ENCODE measurements at places on chromosomes 1 and 21. TPM values are rescaled to one million over a fixed set of nuclear protein-coding genes. Genes with fewer than 3 reads are reported as not detected.
A peak's percentile ranks its signal among the peaks of the same experiment; 100 is the strongest.

GRCh38 chr1:10340930-10341590 lies 57.8 kb upstream of the PGD start:
- no peak for DNase-seq
- no peak overlapping the region for H3K4me3 ChIP-seq
- H3K36me3 ChIP-seq = no peaks in the 10 kb centered on the region
- no peaks in the 10 kb centered on the region for H3K27me3 ChIP-seq

- H3K27ac ChIP-seq = no peak overlapping the region
- no peaks in the 10 kb centered on the region for H3K36me3 ChIP-seq
- H3K4me3 ChIP-seq = no peak overlapping the region
- no peaks in the 10 kb centered on the region for H3K4me1 ChIP-seq
- no peak for DNase-seq
Measured at GRCh38 chr1:60958001-60958400, 124.4 kb upstream of the NFIA start.

GRCh38 chr1:208683141-208683540 lies 439.0 kb upstream of the PLXNA2 start:
- H3K4me1 ChIP-seq = no peaks in the 10 kb centered on the region

Gene IL22RA1
- total RNA-seq = not detected

DNA sequence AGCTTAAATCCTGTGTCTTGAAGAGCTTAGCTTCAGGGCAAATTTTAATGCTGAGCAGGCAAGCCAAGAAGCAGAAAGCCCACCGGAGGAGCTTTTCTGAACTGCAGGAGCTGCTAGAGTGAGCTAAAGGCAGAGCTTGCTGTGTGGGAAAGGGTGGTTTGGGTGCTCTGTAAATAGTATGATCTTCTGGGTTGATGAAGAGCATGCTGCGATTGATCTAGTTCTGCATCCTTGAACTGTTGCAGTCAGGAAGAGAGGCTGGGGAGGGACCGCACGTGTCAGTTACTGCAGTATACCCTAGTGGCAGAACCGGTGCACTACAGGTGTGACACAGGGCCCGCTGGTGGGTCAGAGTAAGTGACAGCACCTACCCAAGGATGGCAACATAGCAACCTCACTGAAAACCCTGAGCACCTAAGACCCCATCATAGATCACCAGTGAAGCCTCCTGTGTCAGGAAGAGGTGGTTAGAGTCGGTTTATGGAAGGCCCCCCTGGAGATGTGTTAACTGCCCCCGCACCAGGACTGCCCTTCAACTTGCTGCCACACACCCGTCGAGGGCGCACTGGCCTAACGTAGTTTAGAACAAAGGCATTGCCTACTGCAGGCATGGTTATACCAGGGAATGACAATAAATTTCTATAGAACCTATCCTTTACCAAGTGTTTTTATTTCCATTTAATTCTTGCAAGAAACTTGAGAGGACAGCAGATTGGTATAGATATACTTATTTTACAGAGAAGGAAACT lies 146.0 kb upstream of the KIAA0040 start:
- no peak overlapping the region for H3K27ac ChIP-seq
- peaks cover 4% of the 10 kb centered on the region for H3K4me1 ChIP-seq
- H3K27me3 ChIP-seq = no peaks in the 10 kb centered on the region
- DNase-seq = peak; percentile 88

Gene KISS1
- total RNA-seq = not detected

DNA sequence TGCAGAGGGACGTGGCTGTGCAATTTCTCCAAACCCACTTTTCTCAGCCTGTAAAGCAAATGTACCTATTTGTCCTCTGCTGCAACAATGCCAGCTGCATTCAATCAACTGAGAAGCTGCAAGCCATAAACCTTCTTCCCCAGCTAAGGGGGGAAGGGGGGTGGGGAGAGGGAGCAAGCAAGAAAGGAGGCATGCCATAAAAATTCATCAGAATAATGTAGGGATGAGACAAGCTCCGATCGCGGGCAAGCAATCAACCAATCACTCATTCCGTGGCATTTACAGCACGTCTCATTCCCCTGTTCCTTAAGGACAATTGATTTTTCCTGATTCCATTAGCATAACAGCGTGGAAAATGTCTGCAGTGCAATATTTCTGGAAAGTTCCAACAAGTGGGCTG lies 144.8 kb downstream of the DMRTA2 start:
- H3K27ac ChIP-seq = no peak overlapping the region
- no peaks in the 10 kb centered on the region for H3K4me1 ChIP-seq
- H3K27me3 ChIP-seq = no peaks in the 10 kb centered on the region
- no peak overlapping the region for H3K4me3 ChIP-seq
- DNase-seq = no peak
- H3K36me3 ChIP-seq = no peaks in the 10 kb centered on the region

Gene RIPK4
- total RNA-seq = not detected

DNA sequence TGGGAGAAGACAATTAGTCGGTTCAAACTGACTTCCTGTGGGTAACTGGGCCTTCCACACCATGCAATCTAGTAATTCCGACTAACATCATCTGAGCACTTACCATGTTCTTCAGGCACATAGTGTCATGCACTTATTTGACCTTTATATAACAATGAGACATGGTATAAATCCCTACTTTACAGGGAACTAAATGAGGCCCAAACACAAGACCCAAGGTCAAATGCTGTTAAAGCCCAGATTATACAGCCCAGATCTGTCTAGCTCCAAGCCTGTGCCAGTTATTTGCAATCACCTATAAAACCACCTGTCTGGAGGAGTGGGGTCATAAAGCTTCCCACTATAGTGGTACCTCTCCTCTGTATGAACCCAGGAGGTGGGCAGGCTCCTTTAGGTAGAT lies 40.8 kb downstream of the JAK1 start:
- no peaks in the 10 kb centered on the region for H3K27me3 ChIP-seq
- no peaks in the 10 kb centered on the region for H3K36me3 ChIP-seq
- DNase-seq = no peak
- H3K4me1 ChIP-seq = peaks cover 11% of the 10 kb centered on the region

DNA sequence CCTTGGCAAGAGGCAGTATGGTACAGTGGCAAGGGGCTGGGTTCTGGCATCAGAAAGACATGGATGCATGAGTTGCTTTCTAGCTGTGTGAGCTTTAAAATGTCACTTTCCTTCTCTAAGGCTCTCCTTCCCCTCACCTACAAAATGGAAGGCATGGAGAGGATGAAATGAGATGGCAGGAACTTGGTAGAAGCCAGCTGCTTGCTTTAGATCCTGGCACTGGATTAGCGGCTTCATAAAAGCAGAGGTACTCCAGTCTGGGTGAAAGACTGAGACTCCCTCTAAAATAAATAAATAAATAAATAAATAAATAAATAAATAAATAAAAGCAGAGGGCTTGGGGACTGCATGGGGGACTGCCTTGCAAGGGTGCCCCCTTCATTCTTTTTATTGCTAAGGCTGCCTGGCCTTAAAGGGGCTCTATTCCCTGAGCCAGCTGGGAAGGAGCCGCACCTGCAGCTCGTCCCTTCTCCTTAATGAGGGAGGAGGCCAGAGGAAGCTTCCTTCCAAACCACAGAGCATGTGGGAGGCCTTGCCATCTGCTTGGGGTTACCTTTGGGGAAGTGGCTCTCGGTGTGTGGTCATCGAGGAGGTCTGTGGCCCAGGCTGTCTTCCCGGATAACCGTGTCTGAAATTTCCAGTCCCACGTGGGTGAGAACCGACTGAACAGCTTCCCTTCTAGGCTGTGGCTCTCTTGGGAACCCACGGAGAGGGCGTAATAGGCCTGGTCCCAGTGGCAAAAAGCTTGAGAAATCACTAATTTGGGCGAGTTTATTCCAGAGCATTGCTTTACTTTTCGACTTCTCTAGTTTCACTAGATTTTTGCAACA lies 2.0 kb upstream of the ATP13A2 start:
- no peaks in the 10 kb centered on the region for H3K36me3 ChIP-seq
- no peaks in the 10 kb centered on the region for H3K27me3 ChIP-seq
- no peak overlapping the region for H3K27ac ChIP-seq
- H3K4me3 ChIP-seq = no peak overlapping the region
- DNase-seq = no peak

DNA sequence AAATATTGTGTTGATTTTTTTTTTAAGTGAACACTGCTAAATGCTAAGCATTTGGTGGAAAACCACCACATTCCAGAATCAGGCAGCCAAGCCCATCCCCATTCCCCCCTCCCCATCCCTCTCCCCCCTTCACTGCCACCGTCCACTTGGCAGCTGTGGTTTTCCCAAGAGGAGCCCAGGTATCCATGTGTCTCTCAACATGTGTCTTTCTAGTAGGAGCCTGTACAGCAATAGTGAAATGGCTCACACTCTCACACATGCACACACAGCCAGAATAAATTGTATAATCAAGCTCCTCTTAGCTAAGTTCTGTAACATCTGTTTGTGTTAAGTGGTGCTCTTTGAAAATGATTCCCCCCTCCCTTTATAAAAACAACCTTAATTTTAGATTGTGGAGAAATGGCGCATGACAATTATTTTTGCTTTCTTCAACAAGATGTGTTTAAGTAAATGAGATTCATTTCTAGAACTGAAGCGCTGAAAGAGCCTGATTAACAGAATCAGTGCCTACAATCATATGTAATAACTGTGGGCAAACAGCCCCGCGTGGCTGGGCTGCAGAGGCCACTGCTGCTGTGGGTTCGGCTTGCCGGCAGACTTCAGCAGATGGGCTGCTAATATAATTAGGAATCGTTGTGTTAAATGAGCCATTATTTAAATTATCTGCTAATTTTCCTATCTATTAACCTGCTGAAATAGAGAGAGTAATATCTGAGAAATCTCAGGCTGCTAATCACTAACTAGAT lies 43.3 kb downstream of the BACE2 start:
- no peaks in the 10 kb centered on the region for H3K4me1 ChIP-seq
- H3K4me3 ChIP-seq = no peak overlapping the region
- H3K27ac ChIP-seq = no peak overlapping the region

GRCh38 chr1:30140566-30140965 lies 582.8 kb downstream of the MATN1 start:
- no peak overlapping the region for H3K27ac ChIP-seq
- no peaks in the 10 kb centered on the region for H3K36me3 ChIP-seq
- no peak overlapping the region for H3K4me3 ChIP-seq

DNA sequence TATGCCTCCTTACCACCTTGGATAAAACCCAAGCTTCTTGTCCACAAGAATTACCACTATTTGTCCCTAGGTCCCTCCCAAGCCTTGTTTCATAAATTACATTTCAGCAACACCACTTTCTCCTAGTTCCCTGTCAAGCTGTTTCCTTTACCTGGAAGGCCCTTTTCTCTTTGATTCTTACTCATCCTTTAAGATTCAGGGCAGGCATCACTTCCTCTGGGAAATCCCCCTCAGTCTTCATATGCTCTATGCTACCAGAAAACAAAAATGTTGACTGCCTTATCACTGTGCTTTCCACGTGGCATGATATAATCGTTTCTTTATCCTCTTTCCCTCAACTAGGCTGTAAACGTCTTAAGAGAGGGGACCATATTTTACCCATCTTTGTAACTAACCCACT lies 102.7 kb downstream of the LYST start:
- no peaks in the 10 kb centered on the region for H3K36me3 ChIP-seq
- no peaks in the 10 kb centered on the region for H3K27me3 ChIP-seq
- no peak overlapping the region for H3K4me3 ChIP-seq
- no peak for DNase-seq
- H3K4me1 ChIP-seq = no peaks in the 10 kb centered on the region

Gene GJA9
- not detected for total RNA-seq

GRCh38 chr1:210523830-210524229 lies 195.1 kb downstream of the HHAT start:
- H3K4me1 ChIP-seq = no peaks in the 10 kb centered on the region
- H3K36me3 ChIP-seq = no peaks in the 10 kb centered on the region
- H3K27me3 ChIP-seq = no peaks in the 10 kb centered on the region
- no peak overlapping the region for H3K4me3 ChIP-seq
- H3K27ac ChIP-seq = no peak overlapping the region

DNA sequence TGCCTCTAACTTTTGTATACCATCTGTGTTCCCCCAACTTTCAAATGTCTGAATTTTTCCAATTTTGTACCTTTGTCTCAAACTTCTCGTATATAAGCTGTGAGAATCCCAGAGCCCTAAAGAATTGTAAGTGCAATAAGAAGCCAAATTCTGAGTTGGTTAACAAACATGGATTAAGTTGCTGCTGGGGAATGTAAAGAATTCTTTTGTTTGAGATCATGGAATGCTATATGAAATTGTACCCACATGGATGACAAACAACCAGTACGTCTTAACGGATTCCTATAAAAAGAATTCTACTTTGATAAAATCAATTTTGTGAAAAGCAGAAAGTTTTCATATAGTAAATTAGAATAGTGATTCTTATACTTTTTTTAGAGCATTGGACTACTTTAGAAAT lies 72.4 kb upstream of the CYP2J2 start:
- no peaks in the 10 kb centered on the region for H3K27me3 ChIP-seq
- DNase-seq = no peak
- no peak overlapping the region for H3K4me3 ChIP-seq
- H3K36me3 ChIP-seq = no peaks in the 10 kb centered on the region

DNA sequence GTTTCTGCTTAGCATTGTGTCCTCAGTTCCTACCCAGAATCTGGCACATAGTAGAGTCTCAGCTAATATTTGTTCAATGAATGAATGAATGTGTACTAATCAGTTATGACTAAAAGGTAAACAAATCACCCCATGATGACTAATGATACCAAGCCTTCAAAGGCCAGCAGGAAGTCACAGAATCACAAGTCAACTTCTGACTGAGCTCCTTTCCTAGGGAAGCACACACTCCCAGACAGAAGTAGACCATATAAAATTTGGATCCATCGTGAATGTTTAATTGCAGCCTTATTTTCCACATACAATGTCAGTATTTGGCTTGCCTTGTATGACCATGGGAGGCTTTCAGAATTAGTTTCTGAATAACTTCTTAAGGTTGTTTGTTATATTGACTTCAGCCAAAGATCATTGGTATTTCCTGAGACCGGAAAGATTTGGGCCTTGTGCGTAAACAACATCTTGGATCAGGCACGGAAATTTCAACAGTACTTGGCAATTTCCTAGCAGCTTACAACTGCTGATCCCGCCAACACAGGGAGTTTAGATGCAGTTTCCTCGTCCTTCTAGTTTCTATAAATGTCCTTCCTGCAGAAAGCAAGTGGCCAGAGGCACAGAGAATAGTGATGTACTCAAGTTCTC lies 185.9 kb upstream of the ATP1B1 start:
- H3K36me3 ChIP-seq = no peaks in the 10 kb centered on the region
- H3K27ac ChIP-seq = no peak overlapping the region
- H3K4me3 ChIP-seq = no peak overlapping the region

GRCh38 chr1:203306089-203306964 lies 1.0 kb downstream of the BTG2 start:
- peak overlapping the region; percentile 95 for H3K27ac ChIP-seq
- H3K36me3 ChIP-seq = peaks cover 30% of the 10 kb centered on the region
- peak; percentile 70 for DNase-seq

DNA sequence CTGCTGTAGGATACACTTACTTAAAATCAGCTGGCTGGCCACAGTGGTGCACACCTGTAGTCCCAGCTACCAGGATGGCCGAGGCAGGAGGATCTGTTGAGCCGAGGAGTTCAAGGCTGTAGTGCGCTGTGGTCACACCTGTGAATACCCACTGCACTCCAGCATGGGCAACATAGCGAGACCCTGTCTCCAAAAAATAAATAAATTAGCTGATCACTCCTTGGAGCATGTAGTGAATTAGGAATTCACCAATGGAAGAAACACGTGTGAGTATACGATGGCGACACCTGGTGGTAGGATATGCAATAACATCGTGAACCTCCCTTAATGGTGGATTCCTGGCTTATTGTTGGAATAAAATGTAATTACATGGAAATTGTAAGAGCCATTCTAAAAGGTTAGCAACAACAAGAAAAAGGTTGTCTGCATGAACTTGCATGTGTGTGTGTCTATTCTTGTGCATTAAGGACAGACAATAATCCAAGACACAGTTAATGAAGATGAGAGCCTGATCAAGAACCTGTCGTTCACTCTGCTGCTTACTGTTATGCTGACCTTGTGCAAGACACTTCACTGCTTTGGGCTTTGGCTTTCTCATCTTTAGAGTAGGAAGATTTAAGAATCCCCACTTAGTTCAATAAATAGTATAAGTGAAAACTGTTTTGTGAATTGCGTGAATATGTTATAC lies 38.6 kb upstream of the COX20 start:
- H3K4me3 ChIP-seq = no peak overlapping the region
- H3K27me3 ChIP-seq = no peaks in the 10 kb centered on the region
- H3K36me3 ChIP-seq = no peaks in the 10 kb centered on the region
- H3K4me1 ChIP-seq = peaks cover 4% of the 10 kb centered on the region
